ENCODE measurements at places on chromosomes 7 and 10. TPM values are rescaled to one million over a fixed set of nuclear protein-coding genes. Genes with fewer than 3 reads are reported as not detected.
A peak's percentile ranks its signal among the peaks of the same experiment; 100 is the strongest.

Gene ZDHHC4
- 65.2 TPM for total RNA-seq

Gene ZNF365
- 5.8 TPM for total RNA-seq

Gene CHN2
- 0.33 TPM for total RNA-seq

Gene UNC5B
- total RNA-seq = 36.0 TPM

GRCh38 chr7:64307254-64308015 lies 6.3 kb upstream of the ZNF736 start:
- DNase-seq = peak; percentile 92

- DNase-seq = peak; percentile 93
Observed at GRCh38 chr10:124032971-124033886, 60.2 kb downstream of the CHST15 start.

DNA sequence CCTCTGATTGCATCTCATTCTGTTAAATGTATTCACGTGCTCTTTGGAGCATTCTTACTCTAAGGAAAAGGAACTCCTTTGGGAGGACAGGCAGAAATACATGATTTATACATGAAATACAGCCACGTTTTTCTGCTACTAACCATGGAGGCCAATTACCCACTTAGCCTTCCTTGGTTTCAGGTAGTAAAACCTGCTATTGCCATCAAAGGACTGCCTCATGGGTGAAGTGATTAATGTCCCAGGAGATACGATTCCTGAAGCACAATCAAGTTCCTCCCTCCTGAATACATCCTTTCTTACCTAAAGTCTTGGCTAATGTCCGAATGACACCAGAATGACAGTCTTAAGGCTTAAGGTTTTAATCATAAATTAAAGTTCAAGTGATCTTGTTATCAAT lies 58.5 kb upstream of the PIK3CG start:
- DNase-seq = no peak

- no peak for DNase-seq
Observed at GRCh38 chr7:44046321-44047061, 2.0 kb downstream of the DBNL start.

DNA sequence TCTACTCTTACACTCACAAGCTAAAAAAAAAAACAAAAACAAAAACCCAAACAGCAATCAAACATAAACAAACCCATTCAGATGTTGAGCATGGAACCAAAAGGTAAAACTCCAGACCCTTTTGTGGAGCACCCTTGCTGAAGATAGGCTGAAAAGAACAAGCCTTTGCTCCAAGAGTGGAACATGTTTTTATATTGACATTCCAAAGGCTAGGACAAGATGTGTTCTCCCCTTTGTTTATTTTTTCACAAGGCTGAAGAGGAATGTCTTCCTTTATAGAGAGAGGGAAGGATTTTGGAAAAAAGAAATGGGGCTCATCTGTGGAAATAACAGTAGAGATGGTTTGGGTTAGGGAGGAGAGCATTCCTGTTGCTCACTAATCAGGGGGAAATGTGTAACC lies 87.2 kb upstream of the ELMO1 start:
- no peak for DNase-seq

GRCh38 chr10:73991884-73992245 lies 6.1 kb upstream of the VCL start:
- no peak for DNase-seq

- DNase-seq = no peak
Observed at GRCh38 chr10:11153766-11154165, 136.1 kb downstream of the CELF2 start.

DNA sequence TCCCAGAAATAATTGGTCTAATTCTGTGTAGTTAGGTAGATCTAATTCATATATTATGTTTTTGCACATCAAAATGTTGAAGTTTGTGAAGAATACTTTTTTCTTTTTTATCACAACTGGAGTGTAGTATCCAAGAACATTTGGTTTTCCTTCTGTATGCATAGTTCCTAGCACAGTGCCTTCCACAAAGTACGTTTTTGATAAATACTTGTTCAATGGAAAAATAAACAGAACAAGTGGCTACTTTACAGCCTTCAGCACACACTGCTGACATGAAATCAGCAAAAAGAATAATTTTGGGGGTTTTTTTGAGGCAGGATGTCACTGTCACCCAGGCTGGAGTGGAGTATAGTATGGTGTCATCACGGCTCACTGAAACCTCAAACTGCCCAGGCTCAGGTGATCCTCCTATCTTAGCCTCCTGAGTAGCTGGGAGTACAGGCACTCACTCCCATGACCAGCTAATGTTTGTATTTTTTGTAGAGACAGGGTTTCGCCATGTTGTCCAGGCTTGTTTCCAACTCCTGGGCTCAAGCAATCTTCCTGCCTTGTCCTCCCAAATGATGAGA lies 27.9 kb downstream of the TARP start:
- DNase-seq = no peak

GRCh38 chr10:124292911-124293615 lies 125.7 kb downstream of the OAT start:
- DNase-seq = no peak

- peak; percentile 55 for DNase-seq
Observed at GRCh38 chr10:114876602-114877300, 55.2 kb downstream of the FHIP2A start.

DNA sequence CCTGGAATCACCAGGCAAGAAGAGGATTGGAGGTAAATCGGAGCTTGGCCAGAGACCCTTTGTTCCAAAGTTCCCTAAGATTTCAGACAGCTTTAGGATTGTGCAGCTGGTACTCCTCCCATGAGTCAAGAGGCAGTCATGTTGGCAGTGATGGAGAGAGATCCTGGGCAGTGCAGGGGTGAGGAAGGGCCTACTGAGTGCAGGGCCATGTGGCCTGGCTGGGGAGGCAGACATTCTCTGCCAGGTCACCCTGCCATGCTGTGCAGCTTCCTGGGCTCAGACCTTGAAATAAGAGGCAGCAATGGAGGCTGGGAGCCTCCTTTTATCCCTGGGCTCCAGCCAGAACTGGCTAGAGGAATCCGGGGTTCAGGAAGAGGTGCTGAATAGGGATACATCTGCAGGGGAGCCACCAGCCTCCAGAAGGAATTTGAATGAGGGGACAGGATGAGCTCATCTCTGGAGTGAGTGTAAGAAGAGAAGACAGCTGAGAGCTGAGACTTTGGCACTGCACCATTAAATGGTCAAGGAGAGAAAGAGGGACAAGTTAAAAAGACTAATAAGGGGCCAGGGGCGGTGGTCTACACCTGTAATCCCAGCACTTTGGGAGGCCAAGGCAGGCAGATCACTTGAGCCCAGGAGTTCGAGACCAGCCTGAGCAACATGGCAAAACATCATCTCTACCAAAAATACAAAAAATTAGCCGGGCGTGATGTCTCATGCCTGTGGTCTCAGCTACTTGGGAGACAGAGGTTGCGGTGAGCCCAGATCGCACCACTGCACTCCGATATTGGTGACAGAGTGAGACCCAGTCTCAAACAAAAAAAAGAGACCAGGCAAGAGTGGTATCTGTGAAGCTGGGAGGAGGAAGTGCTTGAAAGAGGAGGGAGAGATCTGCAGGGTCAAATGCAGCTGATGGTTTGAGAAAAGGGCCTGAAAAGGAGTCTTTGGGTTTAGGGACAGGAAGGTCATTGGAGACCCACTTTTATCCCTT lies 12.0 kb downstream of the SFTPD start:
- DNase-seq = no peak

GRCh38 chr10:132293813-132294520 lies 13.8 kb downstream of the STK32C start:
- DNase-seq = no peak

DNA sequence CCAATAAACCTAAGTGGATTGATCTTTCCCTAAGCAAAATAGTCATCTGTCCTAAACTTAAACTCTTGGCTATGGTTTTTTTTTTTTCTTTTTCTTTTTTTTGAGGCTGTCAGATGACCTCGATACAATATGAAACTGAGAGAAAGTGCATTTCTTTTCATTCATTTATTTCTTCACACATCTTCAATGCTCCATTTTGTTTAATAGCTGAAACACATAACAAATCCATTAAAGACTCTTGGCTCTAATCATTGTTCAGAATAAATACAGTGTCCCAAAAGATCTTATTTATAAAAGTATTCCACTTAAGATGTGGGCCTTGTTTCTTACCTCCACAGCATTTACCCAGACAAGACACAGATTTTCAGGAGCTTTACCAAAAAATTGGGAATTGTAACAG lies 195.5 kb downstream of the TRIL start:
- DNase-seq = no peak

GRCh38 chr7:129989466-129989865 lies 36.7 kb upstream of the UBE2H start:
- DNase-seq = no peak

Measured in fibroblast of lung (primary cell).